ENCODE measurements at places on chromosomes 2 and 18.

DNA sequence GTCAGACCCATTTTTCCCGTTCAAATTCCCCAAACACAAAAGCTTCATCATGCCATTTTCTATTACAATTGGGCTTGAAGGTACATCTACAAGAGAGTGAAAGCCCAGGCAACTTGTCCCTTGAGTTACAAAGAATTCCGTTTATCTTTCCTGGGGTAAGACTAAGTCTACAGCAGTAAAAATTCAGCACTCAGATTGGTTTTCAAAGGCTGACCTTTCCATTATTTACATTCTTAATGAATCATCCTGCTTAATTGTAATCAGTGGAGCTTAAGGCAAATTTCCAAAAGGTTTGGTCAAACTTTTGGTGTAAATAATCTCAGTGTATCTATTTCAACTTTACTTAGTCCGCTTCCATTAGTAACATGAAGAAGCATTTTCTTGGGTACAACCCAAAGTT, 33.4 kb upstream of the ST3GAL5 start:
- no peak for DNase-seq

DNA sequence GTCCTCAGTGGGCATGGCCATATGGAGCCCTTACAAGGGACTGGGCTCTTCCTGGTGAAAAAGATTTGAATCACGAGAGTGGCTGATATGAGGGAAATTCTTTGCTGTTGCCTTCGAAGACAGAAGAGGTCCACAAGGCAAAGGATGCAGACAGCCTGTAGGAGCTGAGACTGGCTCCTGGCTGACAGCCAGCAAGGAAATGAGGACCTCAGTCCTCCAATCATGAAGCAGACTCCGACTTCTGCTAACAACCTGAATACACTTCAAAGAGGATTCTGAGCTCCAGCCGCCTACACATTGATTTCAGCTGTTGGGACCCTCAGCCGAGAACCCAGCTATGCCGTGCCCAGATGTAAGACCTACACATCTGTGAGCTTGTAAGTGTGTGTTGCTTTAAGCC, 3.0 kb upstream of the ST8SIA5 start:
- no peak for DNase-seq

DNA sequence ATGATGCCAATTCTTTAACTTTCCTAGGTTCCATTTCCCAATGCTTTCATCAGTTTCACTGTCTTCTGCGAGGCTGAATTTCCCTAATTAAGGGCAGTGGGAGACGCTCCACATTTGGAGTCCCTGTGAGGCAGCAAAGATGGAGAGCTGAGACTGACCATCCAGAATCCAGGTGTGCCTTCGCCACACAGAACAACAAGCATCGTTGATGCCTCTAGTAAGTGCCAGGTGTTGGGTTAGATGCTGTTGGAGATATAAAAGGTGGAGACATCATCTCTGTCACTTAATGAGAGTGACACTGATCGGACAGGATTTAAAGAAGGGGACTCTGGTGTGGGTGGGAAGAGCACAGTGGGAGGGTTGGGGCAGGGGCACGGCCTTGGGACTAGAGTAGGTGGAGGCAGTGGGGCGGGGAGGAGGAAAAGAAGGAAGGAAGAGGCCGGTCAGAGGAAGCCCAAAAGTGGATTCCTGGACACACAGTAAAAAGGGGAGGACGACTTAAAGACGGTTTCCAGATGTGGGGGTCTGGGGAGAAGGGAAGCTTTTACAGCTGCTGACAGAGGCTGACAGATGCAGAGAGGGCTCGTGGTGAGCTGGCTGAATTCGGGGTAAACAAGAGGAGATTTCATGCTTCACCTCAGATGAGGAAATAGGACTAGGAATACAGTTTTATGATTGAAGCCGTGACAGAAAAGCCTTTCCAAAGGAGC, 113.0 kb downstream of the BCL2 start:
- no peak for DNase-seq

GRCh38 chr18:78981394-78981831, 1.8 kb downstream of the SALL3 start:
- DNase-seq: no peak

GRCh38 chr2:212745359-212745758, 206.8 kb upstream of the ERBB4 start:
- no peak for DNase-seq

GRCh38 chr2:241645056-241645914, 7.8 kb downstream of the ATG4B start:
- DNase-seq: no peak

GRCh38 chr2:28342081-28342967, 50.3 kb upstream of the FOSL2 start:
- no peak for DNase-seq

DNA sequence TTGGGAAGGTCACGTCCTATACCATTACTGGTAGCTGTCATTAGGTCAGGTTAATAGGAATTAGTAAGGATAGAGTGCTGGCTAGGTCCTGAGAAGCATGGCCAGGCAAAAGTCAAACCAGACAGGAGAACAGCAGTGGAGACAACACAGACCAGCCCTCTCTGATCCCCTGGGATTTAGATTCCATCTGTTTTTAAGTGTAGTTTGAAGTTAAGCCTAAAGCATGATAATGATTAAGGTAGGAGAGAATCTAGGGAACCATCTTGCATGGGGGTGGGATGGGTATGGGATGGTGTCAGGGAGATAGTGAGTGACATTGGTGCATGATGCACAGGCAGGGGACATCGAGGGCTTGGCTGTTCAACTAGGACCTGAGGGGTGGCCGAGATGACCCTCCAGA, 96.6 kb downstream of the MYCN start:
- DNase-seq: no peak

- no peak for DNase-seq
These were observed 6.2 kb downstream of the PELI1 start for GRCh38 chr2:64137996-64138395.

DNA sequence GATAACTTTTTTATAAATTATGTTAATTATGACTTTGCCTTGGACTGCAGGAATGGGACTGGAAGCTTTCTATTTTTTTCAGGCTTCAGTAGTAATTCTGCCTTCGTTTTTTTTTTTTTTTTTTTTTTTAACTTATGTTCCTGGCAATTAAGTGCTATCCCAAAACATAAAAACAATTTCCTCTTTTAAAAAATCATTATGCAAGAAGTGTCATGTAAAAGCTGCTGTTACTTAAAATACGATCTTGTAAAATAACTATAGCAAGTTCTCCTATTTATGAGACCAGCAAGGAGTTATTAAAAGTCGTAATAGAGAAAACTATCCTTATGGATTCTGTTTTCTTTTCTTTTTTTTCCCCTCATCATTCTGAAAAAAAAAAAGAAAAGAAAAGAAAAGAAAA, 301.6 kb upstream of the FBXO11 start:
- no peak for DNase-seq
